Psoas muscle (tissue), 8 donors: ENCODE measurements at places on chromosomes 4 and X. TPM values are rescaled to one million over a fixed set of nuclear protein-coding genes. Genes with fewer than 3 reads are reported as not detected.

DNA sequence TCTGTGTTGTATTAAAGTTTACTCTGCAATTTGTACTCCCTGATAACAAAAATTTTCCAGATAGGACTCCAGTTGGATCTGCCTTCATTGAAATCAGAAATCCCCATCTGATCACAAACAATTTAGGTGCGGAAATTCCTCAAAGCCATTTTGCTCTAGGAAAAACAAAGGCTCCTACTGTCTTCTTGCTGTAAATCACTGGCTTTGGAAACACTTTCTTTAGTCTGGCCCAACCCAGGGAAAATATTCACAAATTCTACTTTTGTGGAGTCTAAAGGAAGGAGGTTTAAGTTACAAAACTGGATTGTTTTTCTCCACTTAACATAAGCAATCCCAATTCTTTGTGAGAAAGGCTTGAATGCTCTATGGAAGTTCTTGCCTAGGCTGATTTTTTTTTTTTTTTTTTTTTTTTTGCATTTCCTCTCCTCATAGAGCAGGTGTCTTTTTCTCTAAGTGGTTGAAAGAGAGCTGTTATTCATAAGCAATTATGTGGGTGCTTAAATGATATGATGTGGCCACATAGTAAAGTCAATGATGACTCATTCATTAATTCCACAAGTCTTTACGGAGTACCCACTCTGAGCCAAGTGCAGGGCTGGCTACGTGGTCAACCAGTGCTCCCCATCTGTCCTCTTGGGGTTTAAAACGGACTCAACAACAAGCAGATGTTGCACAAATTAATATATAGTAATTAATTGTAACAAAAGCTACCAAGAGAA lies 261.4 kb downstream of the LDB2 start:
- no peak for DNase-seq

- DNase-seq, result no peak
These were observed 44.5 kb upstream of the ATXN3L start for GRCh38 chrX:13364230-13364857.

DNA sequence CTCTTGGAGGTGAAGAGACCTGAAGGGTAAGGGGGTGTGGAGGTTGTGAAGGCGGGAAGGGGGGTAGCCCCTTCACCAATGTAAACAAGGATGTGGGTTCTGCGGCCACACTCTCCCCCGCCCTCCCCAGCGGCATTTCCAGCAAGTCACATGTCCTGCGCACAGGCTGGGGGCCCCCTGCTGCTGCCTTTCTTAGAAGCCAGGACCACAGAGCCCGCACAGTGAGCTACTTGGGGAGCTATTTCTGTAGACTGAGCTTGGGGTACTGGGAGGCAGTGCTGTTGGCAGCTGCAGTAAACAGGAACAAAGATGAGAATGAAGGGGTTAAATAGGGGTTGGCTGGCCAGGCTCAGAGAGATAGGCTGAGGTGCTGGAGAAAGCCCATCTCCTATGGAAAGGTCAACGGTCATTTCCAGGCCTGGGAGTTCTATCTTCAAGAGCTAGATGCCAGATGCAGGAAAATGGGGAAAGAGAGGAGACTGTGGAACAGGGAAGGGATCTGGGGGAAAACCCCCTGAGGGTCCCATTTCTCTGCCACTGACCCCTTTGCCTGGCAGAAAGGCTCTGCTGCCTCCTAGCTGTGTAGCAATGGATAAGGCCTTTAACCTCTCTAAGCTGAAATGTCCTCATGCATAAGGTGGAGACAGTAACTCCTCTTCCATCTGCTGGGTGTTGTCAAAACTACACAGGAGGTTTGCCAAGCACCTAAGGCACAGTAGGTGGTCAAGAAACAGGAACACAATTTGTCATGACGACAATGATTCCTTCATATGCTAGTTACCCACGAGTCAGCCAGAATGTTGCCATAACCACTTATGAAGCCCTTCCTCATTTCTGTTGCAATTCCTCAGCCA lies 18.5 kb upstream of the PIM2 start:
- DNase-seq, result peak; percentile 24

- DNase-seq, result no peak
These were observed 300.1 kb upstream of the DDX53 start for GRCh38 chrX:22699581-22700091.

GRCh38 chr4:153318696-153319320 lies 25.7 kb upstream of the MND1 start:
- DNase-seq, result no peak

The EXOC1 gene
- 11.0 TPM for polyA plus RNA-seq

The UGT2B17 gene
- not detected for polyA plus RNA-seq

The NCAPG gene
- polyA plus RNA-seq, result 0.13 TPM

The CORIN gene
- 0.03 TPM for polyA plus RNA-seq
